Natural killer cell (primary cell): ENCODE measurements at places on chromosomes 6 and 20. TPM values are rescaled to one million over a fixed set of nuclear protein-coding genes. Genes with fewer than 3 reads are reported as not detected.

GRCh38 chr6:137926207-137926731, 59.2 kb downstream of the TNFAIP3 start:
- H3K36me3 ChIP-seq, result no peaks in the 10 kb centered on the region
- no peak overlapping the region for H3K27ac ChIP-seq
- peaks cover 25% of the 10 kb centered on the region for H3K4me1 ChIP-seq
- H3K27me3 ChIP-seq, result no peaks in the 10 kb centered on the region
- no peak for DNase-seq
- no peak overlapping the region for H3K4me3 ChIP-seq

The SLC2A10 gene
- total RNA-seq, result 2.2 TPM

- H3K4me1 ChIP-seq, result no peaks in the 10 kb centered on the region
- no peak overlapping the region for H3K27ac ChIP-seq
- H3K27me3 ChIP-seq, result no peaks in the 10 kb centered on the region
- H3K4me3 ChIP-seq, result no peak overlapping the region
- no peaks in the 10 kb centered on the region for H3K36me3 ChIP-seq
Observed at GRCh38 chr6:168686831-168687730, 246.1 kb downstream of the SMOC2 start.

GRCh38 chr6:168331058-168331457, 11.5 kb upstream of the DACT2 start:
- H3K27ac ChIP-seq, result no peak overlapping the region
- H3K27me3 ChIP-seq, result no peaks in the 10 kb centered on the region
- no peaks in the 10 kb centered on the region for H3K36me3 ChIP-seq
- H3K4me3 ChIP-seq, result no peak overlapping the region
- H3K4me1 ChIP-seq, result no peaks in the 10 kb centered on the region
- DNase-seq, result no peak

DNA sequence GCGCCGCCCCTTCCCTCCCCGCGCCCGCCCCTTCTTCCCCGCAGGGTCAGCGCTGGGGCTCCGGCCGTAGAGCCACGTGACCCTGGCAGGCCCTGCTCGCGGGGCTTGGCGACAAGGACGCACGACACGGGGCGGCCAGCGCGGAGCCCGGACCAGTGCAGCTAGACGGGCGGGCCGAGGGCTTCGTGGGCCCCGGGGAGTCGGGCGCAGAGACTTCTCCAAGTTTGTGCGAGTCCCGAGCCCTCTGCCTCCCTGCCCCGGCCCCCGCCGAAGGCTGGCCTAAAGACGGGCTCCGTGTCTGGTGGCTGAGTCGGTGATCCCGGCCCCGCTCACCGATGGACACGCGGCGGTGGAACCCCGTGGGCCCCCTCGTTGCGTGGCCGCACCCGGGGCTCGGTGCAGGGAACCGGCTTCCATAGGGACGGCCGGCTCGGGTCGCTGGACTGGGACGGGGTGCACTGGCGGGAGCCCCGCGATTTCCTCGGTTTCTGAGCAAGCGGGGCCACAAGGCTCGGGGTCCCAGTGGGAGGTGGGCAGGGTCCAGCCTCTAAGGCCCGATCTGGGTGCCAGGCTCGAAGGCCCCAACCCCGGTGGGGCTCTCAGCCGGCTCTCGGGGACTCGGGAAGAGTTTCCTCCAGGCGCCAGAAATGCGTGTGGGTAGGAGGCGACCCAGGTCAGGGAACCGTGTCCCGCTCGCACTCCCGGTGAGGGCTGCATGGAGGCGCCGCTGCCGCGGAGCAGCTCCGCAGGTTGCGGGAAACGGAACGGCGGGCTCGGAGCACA, 452 bp upstream of the GATA5 start:
- no peaks in the 10 kb centered on the region for H3K36me3 ChIP-seq

The BMP2 gene
- total RNA-seq, result 0.45 TPM

The SIRPB2 gene
- total RNA-seq, result 1.5 TPM

- H3K27me3 ChIP-seq, result no peaks in the 10 kb centered on the region
- H3K27ac ChIP-seq, result no peak overlapping the region
- no peaks in the 10 kb centered on the region for H3K4me1 ChIP-seq
- DNase-seq, result no peak
- no peak overlapping the region for H3K4me3 ChIP-seq
- no peaks in the 10 kb centered on the region for H3K36me3 ChIP-seq
Observed at GRCh38 chr6:90787446-90787845, 200.6 kb upstream of the MAP3K7 start.

GRCh38 chr6:45590696-45591184, 213.0 kb upstream of the SUPT3H start:
- H3K36me3 ChIP-seq, result no peaks in the 10 kb centered on the region
- H3K27me3 ChIP-seq, result no peaks in the 10 kb centered on the region
- DNase-seq, result no peak
- H3K27ac ChIP-seq, result no peak overlapping the region
- no peak overlapping the region for H3K4me3 ChIP-seq

GRCh38 chr6:52603000-52603795, 26.3 kb upstream of the TRAM2 start:
- no peaks in the 10 kb centered on the region for H3K36me3 ChIP-seq
- no peak overlapping the region for H3K27ac ChIP-seq
- DNase-seq, result no peak
- H3K27me3 ChIP-seq, result no peaks in the 10 kb centered on the region

GRCh38 chr20:49882171-49882970, 33.0 kb downstream of the SPATA2 start:
- no peaks in the 10 kb centered on the region for H3K4me1 ChIP-seq
- H3K4me3 ChIP-seq, result no peak overlapping the region
- no peaks in the 10 kb centered on the region for H3K27me3 ChIP-seq
- H3K36me3 ChIP-seq, result peaks cover 48% of the 10 kb centered on the region
- no peak overlapping the region for H3K27ac ChIP-seq

DNA sequence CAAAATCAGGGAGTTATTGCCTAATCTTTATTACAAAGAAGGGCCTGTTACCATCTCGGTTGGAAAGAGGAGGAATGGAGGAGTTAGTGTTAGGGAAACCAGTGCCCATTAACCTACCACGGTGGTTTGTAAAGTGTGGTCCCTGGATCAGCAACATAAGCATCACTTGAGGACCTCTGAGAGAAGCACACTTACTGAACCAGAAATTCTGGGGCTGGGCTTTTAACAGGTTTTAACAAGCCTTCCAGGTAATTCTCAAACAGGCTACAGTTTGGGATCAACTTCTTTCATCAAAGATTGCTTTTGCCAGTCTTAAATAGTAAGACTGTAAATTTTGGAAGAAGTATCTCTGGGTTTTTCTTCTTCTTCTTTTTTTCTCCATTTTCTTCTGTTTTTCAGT, 329.5 kb upstream of the JAG1 start:
- H3K36me3 ChIP-seq, result no peaks in the 10 kb centered on the region
- H3K27me3 ChIP-seq, result no peaks in the 10 kb centered on the region
- no peak overlapping the region for H3K27ac ChIP-seq
- DNase-seq, result no peak
- no peaks in the 10 kb centered on the region for H3K4me1 ChIP-seq
- H3K4me3 ChIP-seq, result no peak overlapping the region
